Astrocyte of the cerebellum (primary cell): ENCODE measurements at places on chromosomes 6 and 20.

DNA sequence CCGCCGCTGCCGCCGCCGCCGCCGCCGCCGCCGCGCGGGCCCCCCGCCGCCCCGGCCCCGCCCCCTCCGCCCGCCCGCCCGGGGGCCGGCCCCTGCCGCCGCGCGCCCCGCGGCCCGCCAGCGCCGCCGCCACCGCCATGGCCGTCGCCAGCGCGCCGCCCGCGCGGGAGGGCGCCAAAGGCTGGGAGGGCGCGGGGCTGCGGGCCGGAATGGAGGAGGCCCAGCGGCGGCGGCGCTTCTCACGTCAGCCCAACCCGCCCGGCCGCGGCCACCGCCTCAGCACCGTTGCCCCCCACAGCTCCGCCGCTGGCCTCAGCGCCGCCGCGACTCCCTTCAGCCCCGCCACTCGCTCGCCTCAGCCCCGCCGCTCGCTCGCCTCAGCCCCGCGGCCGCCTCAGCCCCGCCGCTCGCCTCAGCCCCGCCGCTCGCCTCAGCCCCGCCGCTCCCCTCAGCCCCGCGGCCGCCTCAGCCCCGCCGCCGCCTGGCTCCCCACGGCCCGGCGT, 258 bp downstream of the PHF10 start:
- DNase-seq: no peak

DNA sequence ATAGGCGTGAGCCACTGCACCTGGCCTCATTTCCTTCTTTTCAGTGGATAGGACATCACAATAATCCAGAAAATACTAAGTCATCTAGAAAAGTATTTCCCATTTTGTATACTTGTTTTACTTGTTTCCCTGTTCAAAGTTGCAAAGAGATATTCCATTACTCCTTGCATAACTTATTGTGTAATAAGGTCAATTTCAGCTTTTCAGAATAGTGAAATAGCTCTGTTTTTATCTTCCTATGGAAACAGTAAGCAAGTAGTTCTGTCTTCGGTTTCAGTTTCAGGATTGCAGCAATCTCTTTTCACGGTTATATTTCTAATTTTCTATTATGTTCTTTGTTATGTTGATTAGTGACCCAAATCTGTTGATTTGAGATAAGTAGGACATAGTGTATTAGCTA, 6.0 kb downstream of the STX11 start:
- DNase-seq: no peak

DNA sequence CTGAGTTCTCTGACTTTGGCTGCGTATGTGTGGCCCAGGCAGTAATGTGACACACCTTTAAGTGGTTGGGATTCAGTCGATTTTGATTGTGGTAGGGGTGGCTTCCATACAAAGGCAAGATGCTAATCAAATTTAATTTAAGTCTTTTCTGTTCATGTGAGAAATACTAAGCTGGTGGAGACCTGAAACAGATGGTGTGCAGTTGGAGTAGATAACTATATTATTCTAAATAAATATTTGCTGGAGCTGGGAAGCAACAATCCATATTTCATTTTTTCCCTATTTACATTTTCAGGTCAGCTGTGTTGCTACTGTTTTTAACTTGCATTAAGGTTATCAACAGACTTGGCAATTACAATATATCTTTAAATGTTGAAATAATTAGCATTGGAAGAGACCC, 67.4 kb upstream of the C20orf144 start:
- DNase-seq: no peak

- DNase-seq: peak; percentile 15
Measured at GRCh38 chr6:140744659-140745320, 1370.3 kb upstream of the CITED2 start.

- no peak for DNase-seq
Measured at GRCh38 chr6:88761237-88762031, 202.0 kb downstream of the RNGTT start.

- DNase-seq: peak; percentile 68
Measured at GRCh38 chr6:136582711-136583471, 32.7 kb upstream of the MAP7 start.

DNA sequence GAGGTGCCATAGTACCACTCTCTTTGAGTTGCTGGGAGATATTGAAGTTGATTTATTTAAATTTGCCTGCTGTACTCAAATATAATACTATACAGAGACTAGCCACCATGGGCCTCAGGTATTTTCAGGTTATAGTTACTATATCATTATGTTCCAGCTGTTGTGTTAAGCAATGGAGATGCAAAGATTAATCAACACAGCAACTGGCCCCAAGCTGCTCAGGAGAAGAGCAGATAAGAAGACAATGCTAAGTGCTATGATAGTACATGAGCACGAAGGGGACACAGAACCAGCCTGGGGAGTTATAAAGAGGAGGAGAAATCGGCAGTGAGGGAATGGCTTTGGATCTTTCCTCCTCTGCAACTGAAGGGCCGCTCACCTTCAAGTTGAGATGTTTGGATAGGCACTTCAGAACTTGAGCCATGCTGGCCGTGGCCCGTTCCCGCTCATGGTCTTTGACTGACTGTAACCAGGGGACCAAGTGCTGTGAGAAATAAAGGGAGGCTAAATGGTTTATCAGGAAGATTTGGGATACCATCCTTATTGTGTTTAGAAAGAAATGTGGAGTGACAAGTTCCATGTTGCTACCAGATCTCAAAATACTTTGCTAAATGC, 24.3 kb upstream of the RPN2 start:
- no peak for DNase-seq
